Femur (tissue), 1 donor: ENCODE measurements at places on chromosomes 7 and 10.

DNA sequence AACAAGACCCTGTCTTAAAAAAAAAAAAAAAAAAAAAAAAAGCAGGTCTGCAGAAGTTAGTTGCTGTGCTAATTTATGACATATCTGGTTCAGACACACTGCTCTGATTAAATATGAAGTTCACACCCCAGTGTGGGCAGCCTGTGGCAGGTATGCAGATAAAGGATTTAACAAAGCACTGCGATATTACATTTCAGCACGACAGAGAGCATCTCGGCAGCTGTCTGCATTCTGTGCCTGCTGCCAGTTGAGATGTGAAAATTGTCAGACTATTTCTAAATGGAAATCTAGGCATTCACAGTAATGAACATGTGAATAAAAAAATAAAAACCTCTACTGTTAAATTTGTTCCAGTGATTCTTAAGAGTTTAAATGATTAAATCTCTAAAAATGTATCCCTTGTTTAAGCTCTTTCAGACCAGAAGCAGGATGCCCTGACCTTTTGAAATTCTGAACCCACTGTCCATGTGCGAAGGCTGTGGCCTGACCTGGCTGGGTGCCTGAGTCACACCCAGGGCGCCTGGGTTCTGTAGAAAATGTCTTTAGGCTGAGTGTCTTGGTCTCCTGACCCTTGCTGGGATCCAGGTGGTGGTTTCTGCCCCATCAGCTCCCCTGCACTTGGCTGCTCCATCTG is 272.9 kb downstream of the WDR37 start:
- no peak for DNase-seq

DNA sequence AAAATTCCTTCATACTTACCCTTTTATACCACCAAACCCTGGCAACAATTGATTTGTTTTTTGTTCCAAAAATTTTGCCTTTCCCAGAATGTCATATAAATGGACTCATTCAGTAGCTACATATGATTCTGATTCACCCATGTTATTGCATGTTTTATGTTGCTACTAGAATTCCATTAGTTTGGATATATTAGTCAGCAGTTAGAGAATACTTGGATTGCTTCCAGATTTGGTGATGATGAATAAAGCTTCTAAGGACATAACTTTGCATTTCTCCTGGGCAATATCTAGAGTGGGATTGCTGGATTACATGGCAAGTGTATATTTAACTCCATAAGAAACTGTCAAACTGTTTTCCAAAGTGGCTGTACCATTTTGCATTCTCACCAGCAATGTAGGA is 806.9 kb downstream of the DNAJB9 start:
- DNase-seq: no peak

DNA sequence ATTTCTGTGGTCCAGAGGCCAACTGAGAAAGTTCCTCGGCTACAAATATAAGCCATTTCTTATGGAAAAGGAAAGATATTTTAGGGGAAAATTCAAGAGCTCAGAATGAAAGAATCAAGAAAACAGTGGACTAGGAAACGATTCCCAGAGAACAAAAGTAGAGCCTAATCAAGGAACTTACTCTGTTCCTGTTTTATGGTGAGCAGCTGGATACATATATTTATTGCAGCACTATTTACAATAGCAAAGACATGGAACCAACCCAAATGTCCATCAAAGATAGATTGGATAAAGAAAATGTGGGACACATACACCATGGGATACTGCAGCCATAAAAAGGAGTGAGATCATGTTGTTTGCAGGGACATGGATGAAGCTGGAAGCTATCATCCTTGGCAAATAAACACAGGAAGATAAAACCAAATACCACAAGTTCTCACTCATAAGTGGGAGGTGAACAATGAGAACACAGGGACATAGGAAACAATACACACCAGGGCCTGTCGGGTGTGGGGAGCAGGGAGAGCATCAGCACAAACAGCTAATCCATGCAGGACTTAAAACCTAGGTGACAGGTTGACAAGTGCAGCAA is 298.7 kb downstream of the THSD7A start:
- DNase-seq: no peak

DNA sequence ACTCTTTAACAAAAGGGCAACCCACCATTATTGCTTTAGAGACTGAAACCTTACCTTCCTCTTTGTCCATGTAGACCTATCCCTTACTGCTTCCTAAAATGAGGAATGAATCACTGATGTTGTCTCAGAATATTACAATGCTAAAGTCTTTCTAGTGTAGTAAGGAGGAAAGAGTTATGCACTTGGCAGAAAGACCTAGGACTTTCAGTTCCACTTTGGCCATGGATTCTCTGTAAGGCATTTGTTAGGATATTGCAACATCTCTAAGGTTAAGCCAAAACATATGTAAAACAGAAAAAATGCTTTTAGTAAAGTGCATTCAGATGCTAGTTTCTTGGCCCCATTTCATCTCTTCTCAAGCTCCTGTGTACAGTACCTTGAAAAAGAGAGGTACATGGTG is 230.9 kb downstream of the PARD3 start:
- peak; percentile 28 for DNase-seq

DNA sequence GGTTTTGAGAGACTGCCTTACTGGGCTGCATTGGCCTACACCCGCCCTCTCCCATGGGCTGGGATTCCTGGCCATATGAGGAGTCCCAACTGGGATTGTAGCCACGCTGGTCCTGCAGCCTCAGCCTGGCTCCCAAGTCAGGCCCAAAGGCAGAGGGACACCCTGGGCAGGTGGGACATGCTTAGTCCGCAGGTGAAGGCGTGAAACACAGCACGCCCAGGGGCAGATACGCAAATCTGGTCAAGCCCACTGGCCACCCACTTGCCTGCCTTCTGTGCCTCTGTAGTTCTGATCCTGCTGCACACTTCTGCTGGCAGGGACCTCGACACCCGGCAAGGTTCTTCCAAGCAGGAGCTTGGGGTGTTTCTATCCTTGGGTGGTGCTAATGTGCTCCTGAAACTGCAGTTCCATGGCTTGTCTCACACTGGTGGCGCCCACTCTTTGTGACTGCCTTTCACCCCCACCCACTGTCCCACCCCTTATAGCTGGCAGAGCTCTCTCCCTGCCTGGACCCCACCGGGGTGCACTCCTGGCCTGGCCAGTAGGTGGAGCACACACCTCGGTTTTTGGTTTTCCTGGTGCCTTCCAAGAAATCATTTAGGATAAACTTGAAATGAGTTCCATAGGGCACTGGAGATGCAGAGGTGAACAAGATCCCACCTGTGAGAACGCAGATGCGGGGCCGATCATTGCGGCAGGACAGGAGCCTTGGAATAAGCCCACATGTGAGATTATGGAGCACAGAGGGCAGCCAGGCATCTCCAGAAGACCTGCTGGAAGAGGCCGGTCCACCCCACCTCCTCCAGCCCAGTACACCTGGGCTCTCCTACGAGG is 47.9 kb downstream of the MKI67 start:
- no peak for DNase-seq

- peak; percentile 18 for DNase-seq
Measured at GRCh38 chr10:124174673-124175645, 81.6 kb upstream of the CHST15 start.

DNA sequence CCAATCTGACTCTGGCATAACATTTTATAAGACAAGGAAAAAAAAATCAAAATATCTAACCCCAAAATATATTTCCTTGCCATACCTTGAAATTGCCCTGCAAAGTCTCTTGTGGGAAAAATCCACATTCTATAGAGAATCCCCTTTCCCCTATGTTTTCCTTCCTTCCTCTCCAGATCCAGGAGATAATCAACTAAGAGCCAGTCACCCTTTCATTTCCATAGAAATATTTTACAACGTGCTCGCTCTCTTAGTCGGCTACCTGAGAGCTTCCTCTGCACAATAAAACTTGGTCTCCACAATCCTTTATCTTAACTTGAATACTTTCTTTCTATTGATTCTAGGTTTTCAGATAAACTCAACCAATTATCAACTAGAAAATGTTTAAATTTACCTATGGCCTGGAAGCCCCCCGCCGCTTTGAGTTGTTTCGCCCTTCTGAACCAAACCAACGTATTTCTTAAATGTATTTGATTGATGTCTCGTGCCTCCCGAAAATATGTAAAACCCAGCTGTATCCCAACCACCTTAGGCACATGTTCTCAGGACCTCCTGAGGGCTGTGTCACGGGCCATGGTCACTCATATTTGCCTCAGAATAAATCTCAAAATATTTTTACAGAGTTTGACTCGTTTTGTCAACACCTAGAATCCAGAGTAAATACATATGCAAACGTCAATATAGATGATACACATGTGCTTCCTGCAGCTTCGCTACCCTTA is 869 bp downstream of the PSAP start:
- no peak for DNase-seq

GRCh38 chr7:127665922-127666321 is 13.9 kb downstream of the SND1 start:
- no peak for DNase-seq

DNA sequence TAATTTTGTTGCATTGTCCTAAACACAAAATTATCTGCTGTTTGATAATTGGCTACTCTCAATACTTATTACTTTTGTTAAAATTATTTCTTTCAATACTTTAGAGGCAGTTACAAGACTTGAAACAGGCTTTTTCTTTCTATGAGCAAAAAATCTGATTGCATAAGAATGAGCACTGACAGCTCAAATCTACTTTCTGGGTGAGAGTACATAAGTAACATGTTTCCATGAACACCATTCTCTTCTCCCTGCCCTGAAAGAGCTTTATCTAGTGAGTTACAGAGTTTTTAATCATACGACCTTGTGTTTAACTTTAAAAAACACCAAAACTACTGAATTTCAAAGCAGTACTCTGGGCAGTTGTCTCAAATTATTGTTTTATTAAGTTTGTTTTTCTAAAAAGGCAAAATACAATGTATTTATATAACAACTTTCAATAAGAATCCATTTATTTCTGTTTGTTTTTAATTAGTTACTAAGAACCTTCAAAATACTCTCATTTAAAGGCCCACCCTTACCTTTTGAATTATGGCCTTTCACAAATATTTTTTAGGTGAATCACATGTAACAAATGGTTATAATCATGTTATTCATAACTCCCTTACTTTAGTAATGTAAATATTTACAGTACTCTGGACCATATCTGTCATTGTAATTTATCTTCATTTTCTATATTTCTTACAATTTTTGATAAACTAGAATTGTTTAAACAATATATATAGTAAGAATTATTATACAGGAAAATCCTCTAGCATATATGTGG is 23.0 kb upstream of the TFAM start:
- DNase-seq: no peak

DNA sequence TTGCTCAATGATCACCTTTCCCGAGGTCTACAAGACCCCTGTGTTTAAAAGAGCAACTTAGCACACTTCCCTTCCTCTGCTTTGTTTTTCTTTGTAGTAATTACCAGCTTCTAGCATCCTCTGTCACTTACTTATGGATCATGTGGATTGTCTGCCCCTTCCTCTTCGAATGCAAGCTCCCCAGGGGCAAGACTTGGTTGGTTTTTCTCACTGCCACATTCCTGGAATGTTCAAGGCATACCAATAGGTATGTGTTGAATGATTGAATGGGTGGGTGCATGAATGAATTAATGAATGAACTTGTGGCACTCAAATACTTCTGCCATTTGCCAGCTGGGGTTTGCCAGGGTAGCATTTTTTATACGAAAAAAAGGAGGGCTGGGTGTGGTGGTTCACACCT is 294.0 kb downstream of the PRPF18 start:
- no peak for DNase-seq

DNA sequence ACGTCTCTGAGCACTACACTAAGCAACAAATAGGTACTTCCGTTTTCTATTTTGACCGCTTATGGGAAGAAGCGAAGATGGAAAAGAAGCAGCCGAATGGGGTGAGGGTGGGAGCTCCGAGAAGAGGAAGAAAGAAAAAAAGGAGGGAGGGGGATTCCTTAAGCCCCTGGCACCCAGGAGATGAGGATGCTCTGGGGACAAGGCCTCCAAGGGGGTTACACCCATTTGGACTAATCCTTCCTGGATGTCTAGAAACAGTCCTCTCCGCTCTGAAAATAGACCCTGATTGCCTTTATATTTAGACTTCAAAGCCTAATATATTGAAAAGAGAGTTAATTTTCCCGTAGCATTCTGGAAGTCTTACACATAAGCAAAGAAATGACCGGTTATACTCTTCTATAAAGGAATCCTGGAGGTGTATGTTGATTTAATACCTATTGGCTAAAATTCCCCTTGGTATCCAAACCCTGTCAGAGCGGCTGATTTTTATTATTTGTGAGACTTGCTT is 676 bp upstream of the HTR7 start:
- no peak for DNase-seq

DNA sequence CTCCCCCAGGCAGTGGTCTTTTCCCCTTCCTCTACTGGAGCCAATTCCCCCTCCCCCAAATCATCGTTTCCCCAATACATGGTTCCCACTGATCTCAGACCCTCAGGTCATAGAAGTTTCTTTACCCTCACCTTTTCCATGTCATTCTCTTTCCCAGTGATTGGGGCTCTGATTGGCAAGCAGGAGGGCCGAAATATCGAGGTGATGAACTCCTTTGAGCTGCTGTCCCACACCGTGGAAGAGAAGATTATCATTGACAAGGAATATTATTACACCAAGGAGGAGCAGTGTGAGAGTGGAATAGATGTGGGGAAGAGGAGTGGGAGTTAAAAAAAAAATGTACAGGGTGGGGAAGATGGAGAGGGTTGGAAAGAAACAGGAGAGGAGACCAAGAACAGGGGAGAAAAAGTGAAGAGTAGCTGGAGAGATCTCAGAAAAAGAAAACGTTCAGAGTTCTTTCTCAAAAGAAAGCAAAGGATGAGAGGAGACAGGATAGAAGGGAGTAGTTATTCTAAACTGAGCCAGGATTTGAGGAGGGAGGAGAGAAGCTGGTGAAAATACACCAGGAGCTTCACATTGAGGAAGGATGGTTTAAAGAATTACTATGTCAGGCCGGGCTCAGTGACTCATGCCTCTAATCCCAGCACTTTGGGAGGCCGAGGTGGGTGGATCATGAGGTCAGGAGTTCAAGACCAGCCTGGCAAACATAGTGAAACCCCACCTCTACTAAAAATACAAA is 858 bp downstream of the COPS6 start:
- DNase-seq: no peak

- peak; percentile 77 for DNase-seq
Measured at GRCh38 chr10:70575874-70576802, 26.4 kb downstream of the PRF1 start.

GRCh38 chr10:84269773-84270172 is 24.9 kb downstream of the RGR start:
- DNase-seq: no peak

DNA sequence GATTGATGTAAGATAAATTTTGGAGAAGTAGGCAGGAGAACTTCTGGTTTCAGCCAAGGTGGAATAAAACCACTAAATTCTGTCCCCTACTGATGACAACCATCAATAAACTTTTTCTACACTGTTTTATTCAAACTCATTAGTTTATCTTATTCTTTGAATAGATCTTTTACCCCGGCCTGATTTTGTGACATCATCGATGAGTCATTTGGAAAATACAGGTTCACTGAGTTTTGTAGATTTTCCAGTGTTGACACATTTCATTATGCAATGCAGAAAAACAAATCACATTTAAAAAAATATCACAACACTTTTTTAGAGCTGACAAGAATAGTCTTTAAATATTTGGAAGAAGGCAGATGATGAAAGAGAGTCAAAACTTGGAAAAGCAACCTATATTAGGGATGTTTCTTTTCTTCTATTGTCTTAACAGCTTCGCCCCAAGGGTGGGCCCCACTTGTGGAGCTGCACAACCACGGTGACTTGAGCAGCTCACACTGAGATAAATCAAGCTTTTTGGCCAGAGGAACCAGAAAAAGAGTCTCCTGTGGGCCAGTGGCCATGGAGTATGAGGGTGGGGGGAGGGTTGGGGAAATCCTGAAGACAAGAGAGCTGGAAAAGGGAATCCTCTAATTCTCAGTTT is 112.8 kb downstream of the PTEN start:
- no peak for DNase-seq

- no peak for DNase-seq
Measured at GRCh38 chr10:110793128-110793812, 78.5 kb upstream of the PDCD4 start.
